ENCODE measurements at places on chromosomes 13 and 19.

- no peak for DNase-seq
Observed at GRCh38 chr19:17974551-17974950, 7.6 kb downstream of the KCNN1 start.

DNA sequence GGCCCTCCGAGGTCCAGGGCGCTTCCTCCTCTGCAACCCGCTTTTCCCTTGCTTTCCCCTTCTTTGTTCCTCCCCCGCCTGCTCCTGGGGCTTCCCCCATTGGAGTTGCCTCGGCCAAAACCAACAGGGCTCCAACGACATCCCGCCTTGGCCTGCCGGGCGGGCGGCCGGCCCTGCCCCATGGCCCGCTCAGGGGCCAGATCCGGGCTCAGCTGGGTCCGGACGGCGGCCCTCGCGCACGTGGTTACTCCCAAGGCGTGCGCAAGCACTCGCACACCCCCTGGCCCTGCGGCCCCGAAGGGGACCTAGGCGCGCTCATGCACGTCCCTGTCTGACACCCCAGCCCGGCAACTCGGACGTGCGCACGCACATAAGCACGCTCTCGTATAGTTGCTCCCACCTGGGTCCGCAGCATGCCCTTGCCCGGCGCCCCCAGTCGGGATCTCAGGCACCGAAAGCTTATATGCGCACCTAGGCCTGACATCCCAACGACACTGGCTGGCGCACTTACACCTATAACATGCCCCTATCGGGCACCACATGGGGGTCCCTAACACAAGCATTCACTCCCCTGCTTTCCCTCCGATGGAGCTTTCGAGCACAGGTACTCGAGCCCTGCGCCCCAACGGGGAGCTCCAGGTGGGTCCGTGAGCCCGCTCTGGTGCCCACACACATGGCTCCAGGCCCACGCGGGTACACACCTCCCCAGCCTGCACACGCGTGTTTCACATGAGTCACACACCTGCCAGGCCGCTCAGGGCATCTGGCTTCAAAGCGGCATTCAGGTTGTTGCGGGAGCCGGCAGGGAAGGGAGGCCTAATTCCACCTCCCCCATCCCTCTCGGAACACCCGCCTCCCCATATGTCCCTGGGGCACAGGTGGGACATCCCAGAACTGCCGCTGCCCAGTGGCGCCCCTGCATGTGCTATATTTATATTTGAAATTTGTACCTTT is 15.0 kb downstream of the NFIX start:
- no peak for DNase-seq

DNA sequence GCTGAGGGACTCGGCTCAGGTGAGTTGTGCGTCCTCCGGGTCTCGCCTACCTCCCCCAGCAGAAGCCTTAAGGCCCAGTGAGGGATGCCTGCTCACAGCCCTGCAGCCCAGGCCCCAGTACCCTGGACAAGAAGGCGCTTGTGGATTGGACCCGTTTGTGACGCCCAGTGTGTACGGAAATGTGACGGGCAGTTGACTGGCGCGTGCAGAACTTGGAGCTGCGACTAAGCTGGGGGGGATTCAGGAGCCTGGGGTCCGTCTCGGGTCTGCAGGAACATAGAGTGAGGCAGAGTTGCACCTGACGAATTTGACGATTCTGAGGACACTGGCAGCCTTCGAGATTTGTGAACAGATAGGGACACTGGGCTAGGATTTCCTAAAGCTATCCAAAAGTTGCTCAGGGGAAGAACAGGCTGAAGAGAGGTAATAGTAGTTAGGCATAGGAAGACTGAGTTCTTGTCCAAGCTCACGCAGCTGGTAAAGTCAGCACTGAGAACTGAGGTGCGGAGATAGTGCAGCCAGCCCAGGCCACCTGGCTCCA is 519 bp downstream of the ZNF551 start:
- peak; percentile 11 for DNase-seq

DNA sequence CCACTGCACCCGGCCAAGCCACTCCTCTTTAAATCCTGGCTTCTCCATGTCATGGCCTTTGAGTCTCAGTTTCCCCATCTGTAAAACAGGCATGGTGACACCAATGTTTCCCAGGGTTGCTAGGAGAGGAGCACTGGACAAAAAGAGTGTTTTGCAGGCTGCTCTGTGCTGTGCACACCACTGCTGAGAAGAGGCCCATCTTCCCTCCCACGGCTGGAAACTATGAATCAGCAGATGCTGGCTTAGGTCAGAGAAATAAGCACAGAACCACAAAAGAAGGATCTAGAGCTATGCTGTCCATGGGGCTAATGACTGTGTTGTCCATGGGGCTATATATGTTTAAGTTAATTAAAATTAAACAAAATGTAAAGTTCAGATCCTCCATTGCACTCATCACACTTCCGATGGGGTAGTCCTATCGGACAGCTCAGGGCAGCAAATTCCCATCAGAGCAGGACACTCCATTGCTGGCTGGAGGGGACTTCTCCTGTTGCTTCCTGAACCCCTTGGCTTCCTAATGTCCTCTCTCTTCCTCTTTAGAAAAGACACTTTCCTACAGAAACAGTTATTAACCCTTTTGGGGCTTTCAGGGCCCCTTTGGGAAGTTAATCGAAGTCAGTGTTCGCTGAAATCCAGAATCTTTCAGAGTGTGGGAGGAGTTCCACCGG is 37.1 kb downstream of the TSHZ3 start:
- DNase-seq: no peak

- no peak for DNase-seq
Observed at GRCh38 chr19:56987184-56987583, 132.6 kb upstream of the USP29 start.

- no peak for DNase-seq
Observed at GRCh38 chr19:57334191-57334590, 13.9 kb downstream of the ZNF543 start.

DNA sequence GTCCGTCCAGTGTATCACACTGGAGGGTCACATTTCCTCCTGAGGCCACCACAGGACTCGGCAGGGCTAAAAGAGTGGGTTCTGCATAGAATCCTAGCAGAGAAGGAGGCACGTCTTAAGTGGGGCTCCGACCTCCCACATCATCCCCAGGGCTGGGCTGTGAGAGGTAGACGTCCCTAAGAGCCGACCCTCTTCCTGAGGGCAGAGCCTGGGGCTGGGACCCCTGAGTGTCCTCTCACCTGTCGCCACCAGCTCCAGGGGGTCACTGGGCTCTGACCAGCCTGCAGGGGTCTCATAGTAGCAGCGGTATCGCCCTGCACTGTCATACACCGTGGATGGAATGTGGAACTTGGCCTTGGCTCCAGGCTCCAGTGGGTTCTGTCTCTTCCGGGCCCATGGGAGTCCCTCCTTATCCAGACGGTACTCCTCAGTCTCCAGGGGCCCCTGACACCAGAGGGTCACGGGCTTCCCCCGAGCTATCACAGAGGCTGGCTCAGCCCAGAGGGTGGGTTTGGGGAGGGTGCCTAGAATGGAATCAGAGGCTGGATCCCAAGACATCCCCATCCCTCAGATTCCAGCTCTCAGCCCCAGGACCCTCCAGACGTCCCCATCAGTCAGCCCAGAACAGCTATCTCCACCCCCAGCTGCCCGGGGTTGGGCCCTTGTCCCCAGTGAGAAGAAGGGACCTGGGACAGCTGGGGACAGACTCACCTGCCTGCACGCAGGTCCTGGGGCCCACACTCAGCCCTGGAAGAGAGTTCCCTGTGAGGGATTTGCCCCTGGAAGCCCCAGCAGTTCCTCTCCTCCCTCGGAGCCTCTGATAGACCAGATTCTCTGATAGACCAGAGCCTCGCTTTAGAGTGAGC is 590 bp downstream of the LILRB5 start:
- no peak for DNase-seq

- peak; percentile 9 for DNase-seq
Observed at GRCh38 chr19:53308339-53308811, 25.2 kb upstream of the ZNF845 start.

DNA sequence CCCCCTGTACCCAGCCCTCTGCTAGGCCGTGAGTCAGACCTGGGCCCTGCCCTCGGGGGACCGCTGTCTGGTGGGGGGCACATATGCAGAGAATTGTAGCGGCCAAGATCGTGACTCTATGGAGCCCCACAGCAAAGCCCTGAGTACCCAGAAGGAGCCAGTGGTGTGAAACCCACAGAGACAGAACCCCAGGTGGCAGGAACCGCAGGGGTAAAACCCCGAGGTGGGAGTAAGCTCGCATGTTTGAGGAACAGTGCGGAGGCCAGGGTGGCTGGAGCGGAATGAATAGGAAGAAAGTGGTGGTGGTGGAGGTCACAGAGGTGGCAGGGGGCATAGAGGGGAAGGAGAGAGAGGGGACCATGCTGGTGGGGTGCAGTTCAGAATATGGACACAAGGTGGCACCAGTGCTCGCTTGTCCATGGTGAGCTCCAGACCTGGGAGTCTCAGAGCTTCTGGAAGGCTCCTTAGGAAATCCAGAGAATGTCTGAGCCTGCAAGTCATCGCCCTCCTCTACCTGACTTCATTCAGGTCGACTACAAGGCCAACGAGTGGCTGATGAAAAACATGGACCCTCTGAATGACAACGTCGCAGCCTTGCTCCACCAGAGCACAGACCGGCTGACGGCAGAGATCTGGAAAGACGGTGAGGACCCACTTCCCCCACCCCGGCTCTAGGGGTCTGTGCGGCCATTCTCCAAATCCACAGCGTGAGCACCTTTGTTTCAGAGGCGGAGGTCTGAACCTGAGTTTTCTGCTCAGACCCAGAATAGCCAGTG is 48.9 kb downstream of the MYH14 start:
- peak; percentile 43 for DNase-seq

- DNase-seq: no peak
Observed at GRCh38 chr13:30088312-30088855, 219.0 kb downstream of the KATNAL1 start.

GRCh38 chr19:33902395-33902794 is 105.7 kb downstream of the KCTD15 start:
- no peak for DNase-seq

- DNase-seq: no peak
Observed at GRCh38 chr19:16814526-16815100, 14.6 kb upstream of the SIN3B start.

GRCh38 chr13:98144027-98144741 is 1.3 kb downstream of the FARP1 start:
- DNase-seq: no peak

DNA sequence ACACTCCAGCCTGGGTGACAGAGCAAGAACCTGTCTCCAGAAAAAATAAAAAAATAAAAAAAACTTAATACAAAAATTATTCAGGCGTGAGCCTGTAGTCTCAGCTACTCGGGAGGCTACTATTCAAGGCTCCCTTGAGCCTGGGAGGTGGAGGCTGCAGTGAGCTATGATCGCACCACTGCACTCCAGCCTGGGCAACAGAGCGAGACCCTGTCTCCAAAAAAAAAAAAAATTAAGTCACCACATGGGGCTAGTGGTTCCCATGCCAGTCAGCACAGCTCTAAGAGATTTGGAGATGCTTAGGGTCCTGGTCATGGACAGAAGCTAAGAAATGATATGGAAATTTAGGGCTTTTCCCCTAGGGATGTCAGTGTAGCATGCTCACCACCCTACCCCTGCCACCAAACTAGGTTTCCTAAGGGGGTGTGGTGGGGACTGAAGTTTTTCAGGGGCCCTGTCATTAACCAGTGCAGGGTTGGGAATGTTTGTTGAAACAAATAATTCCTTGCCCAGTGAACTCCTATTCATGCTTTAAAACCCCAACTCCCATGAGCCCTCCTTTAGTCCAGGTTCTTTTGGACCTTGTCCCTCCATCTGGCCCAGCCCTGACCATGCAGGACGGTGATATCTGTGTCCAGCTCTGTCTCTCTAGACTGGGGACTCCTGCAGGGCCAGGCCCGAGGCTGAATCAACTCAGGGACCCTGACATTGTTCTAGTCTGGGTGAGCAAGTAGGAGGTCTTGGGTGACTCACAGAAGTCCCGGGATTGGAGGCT is 1.8 kb downstream of the FCHO1 start:
- DNase-seq: no peak

- DNase-seq: peak; percentile 38
Observed at GRCh38 chr13:40503966-40504591, 162.4 kb downstream of the FOXO1 start.

DNA sequence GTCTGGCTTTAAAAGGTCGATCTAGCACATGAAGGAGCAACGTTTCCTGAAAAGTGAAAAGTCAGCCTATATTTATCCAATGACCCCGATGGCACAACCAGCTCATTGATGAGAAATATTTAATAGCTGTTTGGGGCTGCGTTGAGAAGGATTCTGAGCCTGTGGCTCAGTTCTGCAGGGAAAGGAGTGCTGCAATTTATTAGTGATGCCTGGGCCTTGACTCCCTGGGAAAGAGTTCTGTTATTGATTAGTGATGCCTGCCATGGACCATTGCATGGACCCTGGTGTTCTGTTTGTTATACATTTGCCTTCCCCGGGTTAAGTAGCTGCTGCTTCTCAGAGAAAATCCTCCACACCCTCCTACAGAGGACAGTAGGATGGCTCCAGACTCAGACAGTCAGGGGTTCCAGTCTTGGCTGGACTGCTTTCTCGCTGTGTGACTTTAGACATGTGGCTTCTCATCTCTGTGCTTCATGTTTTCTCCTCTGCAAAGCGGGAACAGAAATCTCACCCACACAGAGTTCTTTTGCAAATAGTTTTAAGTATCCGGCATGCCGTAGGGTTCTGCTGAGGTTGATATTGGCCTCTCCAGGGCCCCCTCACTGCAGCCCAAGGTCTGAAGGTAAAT is 17.7 kb upstream of the PTPRS start:
- DNase-seq: no peak

DNA sequence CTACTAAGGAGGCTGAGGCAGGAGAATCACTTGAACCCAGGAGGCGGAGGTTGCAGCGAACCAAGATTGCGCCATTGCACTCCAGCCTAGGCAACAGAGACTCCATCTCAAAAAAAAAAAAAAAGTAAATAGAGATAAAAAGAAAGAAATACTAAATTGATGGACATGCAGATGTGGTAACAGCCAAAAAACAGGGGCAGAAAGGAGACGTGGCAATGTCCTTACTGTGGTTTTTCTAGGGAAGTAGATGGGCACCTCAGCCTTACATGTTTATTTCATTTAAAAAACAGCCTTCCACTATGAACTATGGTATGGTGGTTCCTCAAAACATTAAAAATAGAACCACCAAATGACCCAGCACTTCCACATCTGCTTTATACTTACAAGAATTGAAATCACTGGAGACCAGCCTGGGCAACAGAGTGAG is 6.5 kb upstream of the EIF3G start:
- DNase-seq: no peak

- no peak for DNase-seq
Observed at GRCh38 chr13:38444904-38445303, 95.3 kb downstream of the UFM1 start.
